Epithelial cell of proximal tubule (primary cell): ENCODE measurements at places on chromosomes 5 and 9.

GRCh38 chr9:81777482-81777881 lies 88.1 kb upstream of the TLE1 start:
- no peak for DNase-seq

- no peak for DNase-seq
Measured at GRCh38 chr5:158640593-158640980, 459.1 kb downstream of the EBF1 start.

DNA sequence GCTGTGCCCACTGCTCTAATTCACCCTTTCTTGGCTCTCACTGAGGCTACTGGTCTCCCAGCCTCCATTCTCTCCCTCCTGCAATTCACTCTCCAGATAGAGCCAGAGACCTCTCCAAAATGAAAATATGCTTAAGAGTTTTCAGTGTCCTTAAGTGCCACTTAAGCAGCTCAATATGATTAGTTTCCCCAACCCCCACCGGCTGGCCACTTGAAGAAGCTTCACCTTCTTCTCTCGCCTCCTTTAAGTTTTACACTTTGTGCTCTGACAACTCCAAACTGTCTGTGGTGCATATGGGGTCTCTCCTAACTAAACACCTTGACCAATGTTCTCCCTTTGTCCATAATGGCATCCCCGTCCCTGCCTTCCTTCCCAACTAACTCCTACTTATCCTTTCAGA lies 53.4 kb downstream of the CDK5RAP2 start:
- no peak for DNase-seq

DNA sequence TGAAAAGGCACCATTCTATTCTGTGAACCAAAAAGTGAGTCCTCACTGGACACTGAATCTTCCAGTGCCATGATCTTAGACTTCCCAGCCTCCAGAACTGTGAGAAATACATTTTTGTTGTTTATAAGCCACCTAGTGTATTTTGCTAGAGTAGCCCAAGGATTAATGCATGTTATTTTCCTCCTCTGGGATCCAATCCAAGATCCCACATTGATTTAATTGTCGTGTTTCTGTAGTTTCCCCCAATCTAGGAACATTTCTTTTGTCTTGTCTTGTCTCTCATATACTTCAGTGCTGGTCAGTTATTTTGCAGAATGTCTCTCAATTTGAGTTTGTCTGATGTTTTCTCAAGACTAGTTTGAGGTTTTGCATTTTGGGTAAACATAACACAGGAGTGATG lies 36.4 kb downstream of the GDNF start:
- no peak for DNase-seq
